ENCODE measurements at places on chromosomes 7 and 10.

- no peak for DNase-seq
Measured at GRCh38 chr7:38492010-38492409, 139.2 kb downstream of the AMPH start.

- no peak for DNase-seq
Measured at GRCh38 chr10:121187391-121187790, 336.2 kb downstream of the WDR11 start.

DNA sequence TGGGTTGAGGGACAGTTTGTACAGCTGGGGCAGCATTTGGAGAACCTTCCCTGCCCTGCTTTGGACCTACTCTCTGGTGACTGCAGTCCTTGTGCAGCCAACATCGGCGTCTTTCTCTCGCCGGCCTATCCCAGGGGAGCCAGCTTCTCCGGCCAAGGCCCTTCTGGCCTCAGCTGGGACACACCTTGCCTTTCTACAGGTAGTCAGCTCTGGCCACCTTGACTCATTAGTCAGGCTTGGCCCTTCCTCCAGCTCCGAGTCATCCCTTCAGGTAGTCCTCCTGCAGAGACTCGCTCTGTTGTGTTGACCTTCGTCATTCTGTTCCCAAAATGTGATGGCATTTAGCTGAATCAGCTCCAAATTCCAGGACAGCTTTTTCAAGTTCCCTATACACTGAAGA is 145.0 kb upstream of the CHST15 start:
- no peak for DNase-seq

DNA sequence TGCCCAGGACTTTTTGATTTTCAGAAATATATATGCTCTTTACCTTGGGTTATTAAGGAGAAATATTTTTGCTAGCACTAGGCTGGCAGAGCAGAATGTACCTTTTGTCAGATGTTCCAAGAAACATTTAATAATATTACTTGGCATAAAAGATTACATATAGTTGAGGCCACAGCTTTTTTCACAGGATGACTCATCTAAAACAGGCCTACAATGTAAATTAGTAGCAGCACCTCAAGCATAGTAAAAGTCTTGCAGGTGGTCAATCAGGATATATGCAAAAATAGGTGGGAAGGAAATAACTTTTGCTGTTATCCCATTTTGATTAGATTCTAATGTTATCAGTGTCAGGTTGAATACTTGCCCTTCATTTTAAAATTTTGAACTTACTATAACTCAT is 14.9 kb upstream of the ITGB1 start:
- no peak for DNase-seq

DNA sequence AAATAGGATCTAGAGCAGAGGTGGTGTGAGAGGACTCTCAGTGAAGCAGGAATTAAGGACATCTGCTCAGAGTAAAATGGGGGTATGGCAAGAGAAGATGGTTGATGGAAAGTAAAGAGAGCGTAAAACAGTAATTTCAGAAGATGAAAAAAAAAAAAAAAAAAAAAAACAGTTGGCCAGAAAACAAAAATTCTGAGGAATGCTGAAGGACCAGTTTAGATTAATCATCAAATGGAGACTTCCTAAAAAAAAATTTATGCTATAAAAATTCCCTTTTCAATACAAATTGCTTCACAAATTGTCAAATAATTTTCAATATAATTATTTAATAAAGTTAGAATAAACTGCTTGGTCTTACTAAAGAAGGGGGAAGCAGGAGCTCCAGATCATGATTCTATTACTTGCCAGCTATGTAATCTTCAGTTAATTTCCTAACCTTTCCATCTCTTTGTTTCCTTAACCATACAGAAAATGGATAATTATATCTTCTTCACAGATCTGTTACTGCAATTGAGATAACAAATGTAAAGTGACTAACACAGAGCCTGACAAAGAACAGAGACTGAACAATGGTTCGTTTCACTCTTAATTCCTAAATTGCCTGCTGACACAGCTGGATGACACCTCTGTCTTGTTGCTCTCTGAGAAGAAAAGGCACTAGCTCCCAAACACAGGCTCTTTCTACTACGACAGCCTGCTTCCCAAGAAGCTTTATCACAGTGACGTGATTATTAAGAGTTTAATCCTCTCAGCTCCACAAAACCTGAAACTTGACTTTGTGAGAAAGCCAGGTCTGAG is 64.9 kb upstream of the GPR22 start:
- DNase-seq = peak; percentile 6

DNA sequence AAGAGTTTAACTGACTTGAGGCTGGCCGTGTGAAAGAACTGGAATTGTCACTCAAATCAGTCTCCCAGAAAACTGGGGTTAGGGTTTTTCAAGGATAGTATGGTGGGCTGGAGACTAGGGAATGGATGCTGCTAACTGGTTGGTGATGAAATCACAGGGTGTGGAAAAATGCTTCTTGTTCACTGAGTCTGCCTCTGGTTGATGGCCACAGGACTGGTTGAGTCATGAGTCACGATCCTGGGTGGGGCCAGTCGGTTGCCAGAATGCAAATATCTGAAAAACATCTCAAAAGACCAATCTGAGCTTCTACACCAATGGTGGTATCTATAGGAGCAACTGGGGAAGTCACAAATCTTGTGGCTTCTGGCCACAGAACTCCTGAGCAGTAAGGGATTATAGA is 16.3 kb upstream of the BAMBI start:
- DNase-seq = peak; percentile 94

- DNase-seq = peak; percentile 81
Measured at GRCh38 chr10:73889014-73889413, 14.7 kb upstream of the CAMK2G start.

All from AG08395 (cell line).